ENCODE measurements at places on chromosomes 5 and 9. TPM values are rescaled to one million over a fixed set of nuclear protein-coding genes. Genes with fewer than 3 reads are reported as not detected.
A peak's percentile ranks its signal among the peaks of the same experiment; 100 is the strongest.

Gene NUTM2G
- polyA plus RNA-seq: not detected

DNA sequence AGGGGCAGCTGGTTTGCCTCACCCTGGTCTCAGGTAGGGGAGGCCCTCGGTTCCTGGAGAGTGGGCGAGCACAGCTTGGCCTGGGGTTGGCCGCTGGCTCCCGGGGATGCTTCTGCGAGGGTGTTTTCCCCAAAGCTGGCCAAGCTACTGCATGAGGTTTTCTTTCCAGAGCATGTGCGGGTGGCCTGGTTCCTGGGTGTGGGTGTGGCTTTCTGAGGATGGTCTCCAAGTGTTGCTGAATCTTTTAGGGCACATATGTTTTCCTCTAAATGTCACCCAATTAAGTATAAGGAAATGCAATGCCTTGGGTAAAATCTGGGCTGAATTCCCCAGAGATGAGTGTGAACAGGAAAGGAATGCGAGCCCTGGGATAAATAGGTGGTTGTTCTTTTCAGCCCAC is 115.8 kb upstream of the ICE1 start:
- no peak for DNase-seq

GRCh38 chr5:31064215-31064614 is 129.3 kb upstream of the CDH6 start:
- DNase-seq: no peak

Gene RXRA
- 15.8 TPM for polyA plus RNA-seq

- DNase-seq: no peak
Observed at GRCh38 chr5:92207151-92207550, 824.0 kb upstream of the ARRDC3 start.

- DNase-seq: no peak
Observed at GRCh38 chr9:98781588-98782383, 14.6 kb downstream of the ANKS6 start.

GRCh38 chr5:55597014-55597981 is 62.5 kb upstream of the PLPP1 start:
- no peak for DNase-seq

Gene PCDHGA1
- polyA plus RNA-seq: not detected

Gene GDNF
- not detected for polyA plus RNA-seq

Gene PCDHB12
- polyA plus RNA-seq: not detected

Gene NDUFAF2
- 29.5 TPM for polyA plus RNA-seq

Gene ANKRD33B
- polyA plus RNA-seq: 0.05 TPM

DNA sequence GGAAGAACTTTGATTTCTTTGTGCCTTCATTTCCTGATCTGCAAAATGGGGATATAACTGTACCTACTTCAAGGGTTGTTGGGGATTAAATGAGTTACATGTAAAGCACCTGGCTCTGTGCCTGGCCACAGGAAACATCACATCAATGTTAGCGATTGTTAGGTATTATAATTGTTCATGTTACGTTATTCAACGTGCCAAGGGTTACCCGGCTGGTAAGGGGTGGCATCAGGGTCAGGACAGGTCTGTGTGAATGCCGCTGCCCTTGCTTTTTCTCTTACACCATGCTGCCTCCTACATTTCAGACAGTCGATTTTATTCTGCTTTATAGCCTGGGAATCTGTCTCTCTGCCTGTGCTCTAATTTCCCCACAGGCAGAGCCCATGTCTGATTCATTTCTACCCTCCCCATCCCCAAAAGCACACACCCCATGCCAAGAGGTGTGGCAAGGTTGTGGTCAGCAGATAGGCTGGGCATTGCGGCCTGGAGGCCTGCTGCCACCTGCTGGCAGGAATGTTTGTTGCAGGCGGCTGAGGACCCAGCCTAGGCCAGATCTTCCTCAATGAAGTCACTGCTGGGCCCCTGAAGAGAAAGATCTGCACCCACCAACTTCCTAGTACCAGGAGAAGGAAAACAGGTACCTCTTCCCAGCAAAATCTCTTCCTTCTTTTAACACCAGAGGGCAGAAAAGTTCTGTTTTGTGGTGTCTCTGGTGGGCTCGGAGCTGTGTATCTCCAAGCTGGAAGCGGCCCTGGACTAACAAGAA is 5.3 kb downstream of the ANKS6 start:
- peak; percentile 80 for DNase-seq

DNA sequence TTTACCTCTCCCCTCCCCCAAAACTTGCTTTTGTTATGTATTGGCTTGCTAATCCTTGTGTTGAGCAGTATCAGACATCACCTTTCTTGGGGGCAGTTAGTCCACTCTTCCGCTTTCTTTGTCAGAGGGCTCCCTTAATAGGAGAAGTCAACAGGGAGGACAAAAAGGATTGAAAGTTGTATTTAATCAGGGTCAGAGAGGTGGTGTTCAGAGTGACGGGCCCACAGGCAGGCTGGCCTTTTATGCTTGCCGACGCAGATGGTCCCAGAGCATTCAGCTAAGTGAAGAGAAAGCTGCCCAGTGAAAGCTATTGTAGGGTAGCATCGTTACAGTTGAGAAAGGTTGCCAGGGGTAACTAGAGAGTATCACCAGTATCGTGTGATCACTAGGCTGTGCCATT is 131.1 kb downstream of the ZCCHC7 start:
- no peak for DNase-seq

GRCh38 chr9:107093365-107094060 is 189.6 kb upstream of the RAD23B start:
- DNase-seq: no peak

Gene SPATA31A3
- not detected for polyA plus RNA-seq

GRCh38 chr9:116726602-116727001 is 39.5 kb downstream of the TRIM32 start:
- DNase-seq: no peak

Gene LOX
- polyA plus RNA-seq: not detected

- DNase-seq: no peak
Observed at GRCh38 chr9:36137392-36138004, 965 bp downstream of the GLIPR2 start.

DNA sequence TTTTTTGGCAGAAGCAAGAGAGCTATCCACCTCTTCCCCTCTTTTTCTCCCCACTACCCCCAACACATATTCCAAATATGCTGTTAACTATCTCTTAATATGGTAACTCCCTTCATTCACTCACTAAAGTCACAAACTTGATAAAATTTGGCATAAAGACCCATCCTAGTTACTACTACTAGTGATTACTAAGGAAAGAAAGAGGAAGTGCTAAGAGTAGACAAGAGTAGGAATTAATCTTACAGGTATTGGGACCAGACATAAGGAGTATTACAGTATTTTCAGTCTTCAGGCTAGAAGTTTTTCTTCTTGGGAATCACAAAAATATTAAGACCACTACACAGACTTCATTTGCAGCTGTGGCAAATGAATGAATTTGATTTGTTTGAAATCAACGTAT is 2.2 kb downstream of the ADAMTS6 start:
- no peak for DNase-seq

DNA sequence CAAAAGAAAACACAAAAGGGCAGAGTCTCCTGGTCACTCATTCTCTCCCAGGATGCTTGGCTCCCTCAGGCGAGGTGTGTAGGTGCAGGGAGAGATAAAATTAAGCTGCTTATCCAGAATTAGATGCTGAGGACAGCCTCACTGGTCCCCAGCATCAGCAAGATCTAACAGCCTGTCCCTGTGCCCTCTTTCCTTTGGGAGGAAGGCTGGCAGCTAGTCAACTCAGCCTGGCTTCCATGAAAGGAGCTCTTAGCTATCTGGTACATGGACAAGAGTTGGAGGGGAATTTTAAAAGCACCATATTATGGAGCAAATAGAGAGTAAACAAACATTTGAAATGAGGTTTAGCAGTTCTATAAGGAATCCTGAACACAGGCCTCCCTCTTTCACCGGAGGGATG is 198.5 kb upstream of the PANK3 start:
- no peak for DNase-seq

Gene SLC6A19
- not detected for polyA plus RNA-seq

Gene IL13
- polyA plus RNA-seq: not detected

DNA sequence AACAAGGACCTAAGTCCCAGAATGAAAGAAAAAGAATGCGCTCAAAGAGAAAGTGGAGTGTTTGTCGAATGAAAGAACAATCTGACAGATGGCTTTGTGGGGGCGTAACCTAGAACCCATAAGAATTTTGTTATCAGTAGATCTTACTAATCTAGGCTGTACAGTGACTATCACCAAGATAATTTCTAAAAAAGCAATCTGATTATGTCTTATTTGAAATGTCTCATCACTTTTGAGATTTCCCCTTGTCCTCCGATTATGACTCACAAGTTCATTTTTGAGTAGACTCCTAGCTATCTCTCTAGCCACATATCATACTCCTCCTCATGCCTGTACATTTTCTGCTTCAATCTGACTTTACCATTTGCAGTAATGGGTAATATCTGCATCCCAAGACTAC is 135.6 kb upstream of the SMARCA2 start:
- no peak for DNase-seq

Gene PCDHGA2
- not detected for polyA plus RNA-seq

Gene DRD1
- polyA plus RNA-seq: not detected

GRCh38 chr9:16031486-16031885 is 478.6 kb downstream of the CCDC171 start:
- no peak for DNase-seq

Gene PRDM9
- polyA plus RNA-seq: not detected

GRCh38 chr9:133429641-133430161 is 7.5 kb downstream of the ADAMTS13 start:
- DNase-seq: no peak

DNA sequence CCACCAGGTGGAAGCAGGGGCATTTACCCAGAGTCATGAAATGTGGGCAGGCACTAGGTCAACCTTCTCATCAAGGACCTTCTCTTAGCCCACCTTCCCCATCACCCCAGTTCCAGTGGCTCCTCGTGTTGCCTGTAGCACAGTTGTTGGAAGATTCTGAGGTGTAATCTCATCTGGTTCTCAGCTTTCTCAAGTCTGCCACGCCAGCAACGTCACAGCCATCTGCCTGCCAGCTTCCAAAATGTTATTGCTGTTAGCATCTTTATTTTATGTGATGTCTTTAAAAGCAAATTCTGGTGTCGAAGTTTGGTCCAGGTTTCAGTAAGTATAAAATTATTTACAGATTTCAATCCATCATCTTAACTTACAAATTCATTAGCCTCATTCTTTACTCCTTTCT is 10.7 kb downstream of the C9orf153 start:
- DNase-seq: no peak

GRCh38 chr5:108421713-108422112 is 39.8 kb upstream of the FBXL17 start:
- no peak for DNase-seq

DNA sequence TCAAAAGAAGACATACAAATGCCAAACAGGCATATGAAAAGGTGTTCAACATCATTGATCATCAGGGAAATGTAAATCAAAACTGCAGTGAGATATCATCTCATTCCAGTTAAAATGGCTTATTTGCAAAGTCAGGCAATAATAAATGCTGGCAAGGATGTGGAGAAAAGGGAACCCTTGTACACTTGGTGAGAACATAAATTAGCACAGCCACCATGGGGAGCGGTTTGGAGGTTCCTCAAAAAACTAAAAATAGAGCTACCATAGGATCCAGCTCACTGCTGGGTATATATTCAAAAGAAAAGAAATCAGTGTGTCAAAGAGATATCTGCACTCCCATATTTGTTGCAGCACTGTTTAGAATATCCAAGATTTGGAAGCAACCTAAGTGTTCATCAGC is 50.3 kb downstream of the AP3S1 start:
- no peak for DNase-seq

Gene RPP25L
- polyA plus RNA-seq: 42.3 TPM

- no peak for DNase-seq
Observed at GRCh38 chr5:124403281-124403680, 343.2 kb downstream of the ZNF608 start.

- peak; percentile 56 for DNase-seq
Observed at GRCh38 chr9:130240410-130241197, 25.0 kb upstream of the HMCN2 start.

Gene ARL14EPL
- polyA plus RNA-seq: not detected

Gene IFNA8
- polyA plus RNA-seq: not detected

DNA sequence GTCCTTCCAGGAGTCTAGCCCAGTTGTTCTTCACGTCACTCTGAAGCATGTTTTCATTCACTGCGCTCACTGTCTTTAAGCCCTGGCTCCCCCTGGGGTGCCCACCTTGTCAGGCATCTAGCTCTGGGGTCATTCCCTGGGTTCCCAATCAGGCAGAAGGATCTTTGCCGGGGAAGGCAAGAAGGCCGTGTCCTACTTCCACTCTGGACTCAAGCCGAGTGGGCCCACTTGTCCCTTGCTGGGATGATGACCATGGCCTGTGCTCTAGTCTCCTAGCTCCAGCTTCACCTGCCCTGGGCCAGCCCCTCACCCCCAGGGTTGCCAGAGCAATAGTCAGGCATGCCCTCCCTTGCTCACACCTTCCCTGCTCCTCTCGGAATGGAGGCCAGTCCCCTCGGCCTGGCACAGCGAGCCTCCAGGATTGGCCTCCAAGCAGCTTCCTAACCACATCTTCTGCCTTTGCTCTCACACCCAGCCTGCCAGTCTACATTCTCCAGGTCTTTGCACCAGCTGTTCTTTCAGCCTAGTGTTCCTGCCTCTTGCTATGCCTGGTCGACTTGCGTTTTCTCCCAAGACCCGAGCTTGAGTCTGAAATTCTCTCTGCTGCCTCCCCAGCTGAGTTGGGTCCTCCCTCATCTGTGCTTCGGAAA is 32.2 kb upstream of the PSD2 start:
- no peak for DNase-seq

DNA sequence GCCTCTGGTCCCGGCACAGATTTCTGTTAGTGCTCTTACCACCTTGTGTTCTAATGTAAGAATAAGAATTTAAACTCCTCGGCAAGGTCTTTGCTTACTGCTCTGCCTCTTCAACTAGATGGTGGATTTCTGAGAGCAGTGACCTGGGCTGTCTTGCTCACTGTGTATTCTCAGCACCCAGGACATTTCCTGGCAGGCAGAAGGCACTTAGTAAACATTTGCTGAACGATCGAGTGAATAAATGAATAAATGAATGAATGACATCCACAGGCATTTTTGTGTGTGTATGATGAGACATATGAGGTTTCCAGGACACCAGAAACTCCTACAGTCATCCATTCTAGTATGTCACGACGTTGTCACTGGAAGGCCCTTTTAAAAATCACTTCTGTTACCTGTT is 143.2 kb downstream of the BOD1 start:
- no peak for DNase-seq

Gene ORM2
- not detected for polyA plus RNA-seq

DNA sequence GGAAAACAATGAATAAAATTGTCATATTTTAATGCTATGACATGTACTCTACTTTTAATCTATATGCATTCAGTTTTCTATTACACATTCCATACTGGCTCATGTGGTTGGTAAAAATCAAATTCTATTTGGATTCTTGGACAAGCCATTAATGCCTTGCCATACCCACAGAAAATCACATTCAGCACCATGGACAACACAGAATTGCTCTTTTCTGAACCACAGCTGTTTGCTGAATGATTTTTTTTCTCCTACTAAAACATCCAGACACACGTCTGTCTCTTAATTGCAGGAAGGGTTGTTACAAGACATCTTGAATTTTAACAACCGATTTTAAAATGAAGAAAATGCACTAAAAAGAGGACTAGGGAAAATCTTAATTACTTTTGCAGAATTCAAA is 675.6 kb downstream of the BRINP1 start:
- no peak for DNase-seq

- no peak for DNase-seq
Observed at GRCh38 chr9:95129476-95130291, 187.8 kb downstream of the FANCC start.

- no peak for DNase-seq
Observed at GRCh38 chr5:66655395-66656324, 59.5 kb downstream of the MAST4 start.

Data from CD14-positive monocyte (primary cell).